HFFc6 (cell line): ENCODE measurements at places on chromosomes 2 and 18. TPM values are rescaled to one million over a fixed set of nuclear protein-coding genes. Genes with fewer than 3 reads are reported as not detected.

RTP5 gene
- total RNA-seq, result not detected in 3 replicates

CPO gene
- total RNA-seq, result not detected in 3 replicates

NGEF gene
- 0.28 to 0.35 TPM in 2 of 3 replicates, not detected in the other for total RNA-seq

- peaks cover 45% of the 10 kb centered on the region for H3K27me3 ChIP-seq
- no peaks in the 10 kb centered on the region for H3K36me3 ChIP-seq
- H3K27ac ChIP-seq, result no peak overlapping the region
- no peaks in the 10 kb centered on the region for H3K4me1 ChIP-seq
- no peak overlapping the region for H3K4me3 ChIP-seq
Measured at GRCh38 chr2:70678576-70679143, 89.3 kb downstream of the ADD2 start.

DNA sequence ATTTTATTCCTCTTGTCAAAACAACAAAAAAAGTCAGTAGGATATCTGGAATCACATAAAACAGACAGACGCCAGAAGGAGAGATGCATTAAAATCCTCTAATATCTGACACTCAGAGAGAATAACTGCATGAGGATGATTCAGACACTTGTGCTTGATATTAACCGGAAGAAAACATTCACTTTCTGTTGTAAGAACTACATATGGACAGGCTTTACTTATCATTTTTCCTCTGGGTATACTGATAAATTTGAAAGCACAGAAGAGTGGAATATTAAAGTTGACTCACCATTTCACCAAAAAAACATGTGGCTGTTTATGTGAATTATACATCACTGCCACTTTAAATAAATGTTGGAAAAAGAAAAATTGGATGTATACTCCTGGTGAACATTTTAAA, 589.1 kb upstream of the CDH2 start:
- peak overlapping the region; percentile 61 for H3K27ac ChIP-seq
- no peaks in the 10 kb centered on the region for H3K27me3 ChIP-seq
- H3K36me3 ChIP-seq, result no peaks in the 10 kb centered on the region
- H3K4me1 ChIP-seq, result peaks cover 82% of the 10 kb centered on the region
- DNase-seq, result peak; percentile 7

KIF3C gene
- total RNA-seq, result 16.7 to 23.8 TPM (median 20.5 TPM) in 3 replicates

SIX2 gene
- total RNA-seq, result not detected in 3 replicates

DNA sequence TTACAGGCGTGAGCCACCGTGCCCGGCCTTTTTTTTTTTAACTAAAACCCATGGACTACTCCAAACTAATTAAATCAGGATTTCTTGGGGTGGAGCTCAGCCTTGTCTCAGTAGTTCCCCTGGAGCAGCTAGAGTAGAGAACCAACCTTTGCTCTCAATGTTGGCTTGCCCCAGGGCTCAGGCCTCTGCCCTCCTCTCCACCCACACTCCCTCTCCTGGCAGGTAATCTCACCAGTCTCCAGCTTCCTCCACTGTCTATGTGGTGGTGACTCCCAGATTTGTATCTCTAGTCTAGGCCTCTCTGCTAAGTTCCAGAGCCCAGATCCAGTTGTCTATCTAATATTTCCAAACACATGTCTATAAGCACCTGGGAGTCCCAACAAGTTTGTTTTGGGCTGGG, 9.6 kb upstream of the MTA3 start:
- no peak overlapping the region for H3K4me3 ChIP-seq
- no peaks in the 10 kb centered on the region for H3K36me3 ChIP-seq
- peaks cover 5% of the 10 kb centered on the region; the same call in 1 of the 2 replicates for H3K4me1 ChIP-seq
- no peak for DNase-seq

DNA sequence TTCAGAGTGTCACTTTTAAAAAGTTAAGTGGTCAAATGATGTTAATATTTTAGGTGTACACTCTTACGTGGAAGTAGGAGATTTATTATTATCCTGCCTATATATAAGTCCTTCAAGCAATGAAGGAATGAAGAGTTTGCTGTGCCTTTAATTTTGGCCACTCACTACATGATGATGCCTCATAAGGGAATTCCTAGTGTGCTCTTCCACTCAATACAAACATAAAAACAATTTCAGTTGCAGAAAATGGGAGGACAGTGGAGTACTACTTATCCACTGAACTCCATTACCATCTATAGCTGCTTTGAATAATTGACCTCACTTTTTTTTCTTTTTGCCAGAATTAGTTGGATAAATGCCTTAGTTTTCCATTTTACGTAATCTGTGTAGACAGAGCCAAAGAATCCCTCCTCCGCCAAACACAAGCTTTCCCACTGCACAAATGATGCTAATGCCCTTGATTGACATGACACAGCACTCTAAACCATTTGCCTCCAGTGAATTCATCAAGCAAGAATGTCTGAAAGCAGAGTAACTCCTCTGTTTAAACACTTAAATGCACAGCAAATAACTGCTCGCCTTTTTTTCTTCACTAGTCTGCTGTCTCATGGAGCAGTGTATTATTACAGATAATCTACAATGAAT, 751.1 kb upstream of the FANCL start:
- H3K27ac ChIP-seq, result no peak overlapping the region
- H3K4me1 ChIP-seq, result no peaks in the 10 kb centered on the region; the same call in 1 of the 2 replicates
- DNase-seq, result no peak
- H3K27me3 ChIP-seq, result no peaks in the 10 kb centered on the region; the same call in 1 of the 2 replicates

DNA sequence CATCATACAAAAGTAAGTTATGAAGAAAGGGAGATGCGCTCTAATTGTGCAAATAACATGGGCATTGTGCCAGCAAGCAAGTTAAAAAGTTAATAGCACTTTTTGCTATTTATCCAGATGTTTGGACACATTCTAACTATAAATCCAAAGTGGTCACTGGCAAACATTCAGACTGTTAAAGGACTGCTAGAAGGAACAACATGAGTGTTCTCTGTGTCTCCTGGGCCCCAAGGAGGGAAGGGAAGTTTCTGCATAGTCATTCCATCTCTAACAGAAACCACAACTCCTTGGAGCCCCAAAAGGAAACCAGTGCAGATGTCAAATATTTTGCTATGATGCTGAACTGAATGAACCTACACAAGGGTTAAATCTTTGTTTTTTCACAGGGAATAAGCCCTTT, 213.3 kb upstream of the HNRNPA3 start:
- H3K27me3 ChIP-seq, result no peaks in the 10 kb centered on the region; the same call in none of the 2 replicates
- no peaks in the 10 kb centered on the region for H3K36me3 ChIP-seq
- no peak for DNase-seq
- H3K4me3 ChIP-seq, result no peak overlapping the region
- no peak overlapping the region for H3K27ac ChIP-seq

GRCh38 chr18:68219274-68219673, 495.6 kb downstream of the TMX3 start:
- no peak for DNase-seq
- H3K27me3 ChIP-seq, result no peaks in the 10 kb centered on the region
- peaks cover 49% of the 10 kb centered on the region for H3K4me1 ChIP-seq
- peak overlapping the region; percentile 22 for H3K27ac ChIP-seq
- 0 out of 2 replicates have a peak, but pooled peaks cover 5% of the 10 kb centered on the region for H3K36me3 ChIP-seq

- H3K27me3 ChIP-seq, result no peaks in the 10 kb centered on the region
- peaks cover 20% of the 10 kb centered on the region for H3K4me1 ChIP-seq
- no peak for DNase-seq
- H3K4me3 ChIP-seq, result no peak overlapping the region
Measured at GRCh38 chr2:240445961-240446663, 10.6 kb downstream of the GPC1 start.

CYS1 gene
- total RNA-seq, result 0.65 and 1.8 TPM in 2 replicates

AKAIN1 gene
- total RNA-seq, result not detected in 2 replicates

BOLL gene
- not detected in 3 replicates for total RNA-seq

FBXO41 gene
- 0.83 to 1.7 TPM (median 0.85 TPM) in 3 replicates for total RNA-seq

GRCh38 chr2:85706599-85707296, 12.6 kb downstream of the GNLY start:
- H3K4me3 ChIP-seq, result no peak overlapping the region
- peaks cover 9% of the 10 kb centered on the region for H3K27me3 ChIP-seq
- DNase-seq, result no peak

GRCh38 chr2:63580651-63581297, 7.5 kb downstream of the WDPCP start:
- H3K27ac ChIP-seq, result no peak overlapping the region
- H3K4me1 ChIP-seq, result peaks cover 21% of the 10 kb centered on the region; the same call in 1 of the 2 replicates
- no peak for DNase-seq
- H3K4me3 ChIP-seq, result no peak overlapping the region

DNA sequence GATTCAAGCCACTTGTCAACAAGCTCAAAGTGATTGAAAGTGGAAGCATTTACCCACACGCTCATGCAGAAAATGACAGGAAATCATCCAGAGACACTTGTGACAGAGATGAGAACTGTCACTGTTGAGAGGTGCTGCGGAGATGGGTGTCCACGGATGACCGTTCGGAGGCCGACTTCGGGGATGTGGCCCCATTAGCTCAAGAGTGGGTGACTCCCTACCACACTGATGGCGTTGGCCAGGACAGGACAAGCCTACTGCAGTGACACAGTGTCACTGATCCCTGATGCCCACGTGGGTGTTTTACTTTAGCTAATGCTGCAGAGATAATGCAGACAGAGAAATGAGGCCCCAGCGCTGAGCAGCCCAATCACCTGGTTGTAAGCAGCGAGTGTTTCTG, 81.5 kb upstream of the YWHAQ start:
- DNase-seq, result no peak
- no peaks in the 10 kb centered on the region for H3K4me1 ChIP-seq
- H3K27me3 ChIP-seq, result no peaks in the 10 kb centered on the region; the same call in none of the 2 replicates
- no peaks in the 10 kb centered on the region for H3K36me3 ChIP-seq
- no peak overlapping the region for H3K27ac ChIP-seq

LMAN1 gene
- 125 to 159 TPM (median 140 TPM) in 3 replicates for total RNA-seq

GRCh38 chr18:76589316-76589715, 94.3 kb upstream of the ZNF516 start:
- peaks cover 29% of the 10 kb centered on the region for H3K27me3 ChIP-seq
- peaks cover 11% of the 10 kb centered on the region; the same call in 1 of the 2 replicates for H3K4me1 ChIP-seq
- H3K4me3 ChIP-seq, result peak overlapping the region; percentile 73; the same call in 1 of the 2 replicates
- DNase-seq, result no peak

SIGLEC15 gene
- total RNA-seq, result 0.41 to 0.73 TPM (median 0.62 TPM) in 3 replicates

DNA sequence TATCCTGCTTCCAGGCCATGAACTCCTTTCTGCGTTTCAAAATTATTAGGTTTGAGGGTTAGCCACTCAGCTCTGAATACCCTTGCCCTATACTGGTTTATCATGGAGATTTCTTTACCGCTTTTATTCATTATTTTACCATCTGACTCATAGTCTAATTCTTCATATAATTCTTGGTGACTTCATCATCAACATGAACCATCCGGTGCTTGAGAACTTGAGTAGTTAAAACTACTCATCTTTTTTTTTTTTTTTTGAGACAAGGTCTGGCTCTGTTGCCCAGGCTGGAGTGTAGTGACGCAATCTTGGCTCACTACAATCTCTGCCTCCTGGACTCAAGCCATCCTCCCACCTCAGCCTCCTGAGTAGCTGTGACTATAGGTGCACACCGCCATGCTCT, 94.2 kb upstream of the LHCGR start:
- H3K4me3 ChIP-seq, result no peak overlapping the region
- no peak for DNase-seq
- H3K27ac ChIP-seq, result no peak overlapping the region
- H3K27me3 ChIP-seq, result no peaks in the 10 kb centered on the region; the same call in 1 of the 2 replicates
- H3K36me3 ChIP-seq, result 0 out of 2 replicates have a peak, but pooled peaks cover 4% of the 10 kb centered on the region

IL18RAP gene
- not detected in 3 replicates for total RNA-seq
